ENCODE measurements at places on chromosomes 4 and X.

GRCh38 chr4:188015025-188015940 is 19.7 kb downstream of the ZFP42 start:
- DNase-seq, result no peak

GRCh38 chr4:84681486-84682274 is 98.8 kb downstream of the CDS1 start:
- no peak for DNase-seq

DNA sequence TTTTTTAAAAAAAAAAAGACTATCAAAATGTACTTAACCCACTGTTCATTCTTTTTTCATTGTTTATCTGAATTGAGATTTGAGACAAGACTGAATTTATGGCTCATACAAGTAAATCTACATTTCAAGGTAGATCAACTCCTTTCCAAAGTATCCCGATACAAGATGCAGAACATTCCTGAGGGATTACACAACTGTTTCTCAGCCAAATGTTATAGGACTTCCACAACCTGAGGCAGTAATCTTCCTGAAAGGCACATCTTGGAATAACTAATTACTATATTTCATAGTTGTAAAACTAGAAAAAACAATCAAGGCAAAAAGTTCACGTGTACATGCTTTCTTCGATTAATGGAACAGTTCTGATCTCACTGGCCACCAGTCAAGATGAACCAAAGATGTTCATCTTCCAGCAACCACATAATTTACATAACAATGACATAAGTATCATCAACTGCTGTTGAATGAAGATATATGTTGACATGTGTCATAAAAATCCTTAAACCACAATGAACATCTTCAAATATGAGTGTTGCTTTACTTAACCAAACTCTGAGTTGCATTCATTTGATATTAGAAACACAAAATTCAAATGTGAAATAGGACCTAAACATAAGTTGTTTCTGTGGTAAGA is 225.2 kb upstream of the DKK2 start:
- no peak for DNase-seq

- DNase-seq, result no peak
These were observed 5.1 kb downstream of the UPRT start for GRCh38 chrX:75278991-75279390.

- DNase-seq, result no peak
These were observed 1.4 kb downstream of the DDIT4L start for GRCh38 chr4:100188829-100189228.

DNA sequence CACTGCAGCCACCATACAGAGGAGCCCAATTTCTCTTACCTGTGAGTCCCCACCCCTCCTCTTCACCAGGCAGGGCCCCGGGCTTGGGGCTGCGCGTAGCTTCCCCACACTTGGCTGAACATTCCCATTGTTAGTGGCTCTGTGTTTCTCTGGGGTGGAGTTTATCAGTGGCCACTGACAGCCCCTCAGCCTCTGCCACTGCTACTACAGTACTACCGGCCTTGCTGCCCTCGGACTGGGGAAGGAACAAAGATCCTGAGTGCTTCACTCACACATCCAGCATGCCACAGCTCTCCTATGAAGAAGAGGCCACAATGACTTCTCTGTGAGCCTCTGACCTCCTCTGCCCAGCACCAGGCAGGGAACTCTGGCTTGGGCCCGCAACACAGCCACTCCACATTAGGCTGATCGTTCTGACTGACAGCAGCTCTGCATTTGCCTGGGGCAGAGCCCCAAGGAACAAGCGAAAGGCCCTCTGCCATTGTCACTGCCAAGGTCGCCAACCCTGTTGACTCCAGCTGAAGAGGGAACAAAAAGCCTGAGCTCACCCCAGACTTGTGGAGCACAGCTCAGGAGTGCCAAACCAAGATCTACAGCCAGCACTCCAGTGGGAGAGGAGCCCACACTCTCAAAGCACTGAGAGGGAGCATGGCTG is 24.0 kb downstream of the ABCB7 start:
- DNase-seq, result no peak

GRCh38 chrX:50721764-50722521 is 92.1 kb downstream of the SHROOM4 start:
- no peak for DNase-seq

DNA sequence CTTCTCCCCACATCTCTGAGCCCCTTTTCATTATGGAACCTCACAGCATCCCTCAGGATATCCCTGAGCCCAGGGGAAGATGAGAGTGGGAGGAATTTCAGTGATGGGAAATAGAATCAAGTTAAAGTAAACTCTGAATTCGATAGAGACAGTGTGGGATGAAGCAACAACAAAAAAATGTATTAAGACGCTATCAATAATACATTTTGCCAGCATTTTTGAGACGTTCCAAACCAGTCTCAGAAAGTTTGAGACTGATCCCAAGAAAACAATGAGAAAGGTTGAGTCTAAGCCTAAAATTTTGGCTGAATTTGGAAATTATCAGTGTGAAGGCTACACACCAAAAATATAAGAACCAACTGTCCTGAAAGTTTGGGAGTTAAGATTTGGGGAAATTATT is 196.2 kb downstream of the CBR4 start:
- no peak for DNase-seq

DNA sequence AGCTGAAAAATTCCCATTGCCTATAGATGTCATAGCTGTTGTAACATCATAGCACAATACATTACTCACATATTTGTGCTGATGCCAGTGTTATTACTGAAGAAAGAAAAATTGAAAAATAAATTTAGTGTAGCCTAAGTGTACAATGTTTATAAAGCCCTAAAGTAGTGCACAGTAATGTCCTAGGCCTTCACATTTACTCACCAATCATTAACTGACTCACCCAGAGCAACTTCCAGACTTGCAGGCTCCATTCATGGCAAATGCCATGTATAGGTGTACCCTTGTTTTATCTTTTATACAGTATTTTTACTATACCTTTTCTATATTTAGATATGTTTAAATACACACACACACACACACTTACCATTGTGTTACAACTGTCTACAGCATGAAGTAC is 265.4 kb upstream of the MAGEB18 start:
- DNase-seq, result no peak

- DNase-seq, result no peak
These were observed 137.8 kb upstream of the IL1RAPL2 start for GRCh38 chrX:104428231-104428630.

GRCh38 chrX:10111364-10112148 is 45.2 kb upstream of the CLCN4 start:
- peak; percentile 58 for DNase-seq

GRCh38 chr4:172061204-172061603 is 248.0 kb downstream of the GALNTL6 start:
- no peak for DNase-seq

DNA sequence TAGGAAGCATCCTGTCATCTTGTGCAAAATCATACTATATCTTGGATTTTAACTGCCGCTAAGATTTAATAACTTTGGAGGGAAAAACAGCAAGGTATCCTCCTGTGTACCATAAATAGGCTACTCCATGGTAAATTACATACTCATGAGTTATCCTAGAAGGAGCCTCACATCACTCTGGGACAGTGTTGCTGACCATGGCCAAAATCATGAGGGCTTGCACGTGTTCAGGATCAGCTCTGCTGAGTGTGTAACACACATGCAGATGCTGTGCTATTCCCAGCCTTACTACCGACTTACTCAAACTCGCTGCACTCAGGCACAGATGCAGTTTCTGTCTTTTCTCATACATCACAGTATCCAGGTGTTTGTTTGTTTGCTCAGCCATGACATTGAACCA is 56.6 kb downstream of the DKK2 start:
- DNase-seq, result no peak

- DNase-seq, result no peak
These were observed 2.4 kb upstream of the STIM2 start for GRCh38 chr4:26858035-26858918.

GRCh38 chrX:456146-456545 is 69.4 kb upstream of the PPP2R3B start:
- no peak for DNase-seq

GRCh38 chrX:148069759-148070503 is 88.8 kb downstream of the FMR1NB start:
- DNase-seq, result no peak

DNA sequence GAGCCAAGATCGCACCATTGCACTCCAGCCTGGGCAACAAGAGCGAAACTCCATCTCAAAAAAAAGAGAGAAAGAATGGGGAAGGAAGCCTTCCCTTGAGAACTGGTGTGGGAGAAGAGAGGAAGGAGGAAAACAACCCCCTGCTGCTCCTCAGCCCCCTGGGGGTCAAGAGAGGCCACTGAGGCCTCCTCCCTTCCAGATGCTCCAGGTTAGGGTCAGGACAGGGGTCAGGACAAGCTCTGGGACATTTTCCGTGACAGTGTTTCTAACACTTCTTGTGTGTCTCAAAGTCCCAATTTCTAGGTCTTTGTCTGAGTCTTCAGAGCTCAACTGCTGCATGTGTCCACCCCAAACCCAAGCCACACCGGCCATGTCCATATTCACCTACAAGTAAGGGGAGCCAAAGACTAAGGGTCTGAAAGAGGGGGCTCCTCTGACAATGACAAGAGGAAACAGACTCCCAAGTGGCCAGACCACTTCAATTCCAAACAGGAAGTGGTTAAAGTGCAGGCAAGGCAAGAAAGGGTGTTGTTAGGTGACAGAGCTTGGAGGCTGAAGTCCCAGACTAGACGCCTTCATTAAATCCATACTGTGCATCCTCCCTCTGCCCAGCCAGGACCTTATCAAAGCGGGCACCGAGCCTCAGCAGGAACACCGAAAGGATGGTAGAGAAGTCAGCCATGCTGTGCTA is 8.3 kb downstream of the L1CAM start:
- no peak for DNase-seq

- DNase-seq, result no peak
These were observed 59.7 kb upstream of the WDR44 start for GRCh38 chrX:118286066-118286762.

- no peak for DNase-seq
These were observed 28.6 kb upstream of the SFRP2 start for GRCh38 chr4:153817466-153817865.

DNA sequence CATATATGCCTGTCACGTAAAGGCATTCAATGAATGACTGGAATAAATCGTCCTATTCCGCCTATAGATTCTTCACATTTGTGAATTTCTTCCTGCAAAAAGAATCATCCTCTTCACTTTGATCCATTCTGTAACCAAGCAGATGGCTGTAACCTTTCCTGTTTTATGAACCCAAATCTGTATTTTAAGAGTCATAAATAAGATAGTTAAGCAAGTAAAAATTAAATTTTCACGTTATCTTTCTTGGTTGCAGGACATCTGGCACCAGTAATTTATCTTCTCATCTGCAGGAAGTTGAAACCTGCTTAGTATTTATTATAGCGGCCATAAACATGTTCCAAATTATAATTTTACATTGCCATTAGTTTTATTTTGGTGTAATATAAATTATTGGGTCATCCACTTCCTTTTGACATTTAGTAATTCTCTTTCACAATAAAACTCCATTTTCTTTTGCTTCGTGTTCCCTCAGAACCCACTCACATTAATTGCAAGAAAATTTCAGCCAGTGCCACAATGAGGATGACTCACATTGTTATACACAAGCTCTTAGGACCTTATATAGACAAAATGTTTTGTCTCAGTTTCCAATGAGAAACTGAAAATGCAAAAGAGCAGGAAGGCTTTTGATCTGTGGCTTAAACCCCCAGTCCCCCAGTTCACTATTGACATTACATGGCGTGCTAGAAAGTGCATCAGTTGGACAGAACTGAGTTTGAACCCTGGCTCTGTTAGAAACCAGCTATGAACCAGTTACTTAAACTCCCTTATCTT is 51.1 kb downstream of the TMEM156 start:
- no peak for DNase-seq
